ENCODE measurements at places on chromosomes 12 and 14.

DNA sequence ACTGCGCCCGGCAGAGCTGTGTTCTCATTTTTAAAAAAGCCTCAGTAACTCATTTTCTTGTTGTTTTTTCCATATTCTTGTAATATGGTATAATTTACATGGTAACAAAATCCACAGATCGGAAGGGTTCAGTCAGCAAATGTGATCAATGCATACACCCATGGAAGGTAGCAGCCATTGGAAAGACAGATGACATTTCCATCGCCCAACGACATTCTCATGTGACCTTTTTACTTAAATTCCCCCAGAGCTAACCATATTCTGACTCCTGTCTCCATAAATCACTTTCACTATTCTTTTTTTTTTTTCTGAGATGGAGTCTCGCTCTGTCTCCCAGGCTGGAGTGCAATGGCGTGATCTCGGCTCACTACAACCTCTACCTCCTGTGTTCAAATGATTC is 4.9 kb downstream of the PEBP1 start:
- no peak for DNase-seq

GRCh38 chr14:100193417-100194357 is 34.2 kb upstream of the DEGS2 start:
- DNase-seq = no peak

DNA sequence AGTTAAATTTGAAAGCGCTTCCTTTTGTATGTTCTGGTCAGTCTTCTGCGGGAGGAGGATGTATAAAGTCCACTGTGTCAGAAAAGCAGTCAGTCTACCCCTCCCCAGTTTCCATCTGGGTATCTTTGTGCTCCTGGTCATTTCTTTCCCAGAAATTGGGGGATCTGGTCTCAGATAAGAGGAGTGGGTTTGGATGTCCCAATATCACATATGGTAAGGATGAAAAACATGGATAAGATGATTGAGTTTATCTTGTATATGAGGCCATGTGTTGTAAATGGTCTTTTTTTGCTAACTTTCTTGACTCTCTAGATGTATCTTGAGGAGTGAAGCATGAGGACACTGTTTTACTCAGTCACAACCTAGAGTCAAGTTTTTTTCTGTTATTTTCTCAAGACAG is 186.8 kb upstream of the HIF1A start:
- no peak for DNase-seq

DNA sequence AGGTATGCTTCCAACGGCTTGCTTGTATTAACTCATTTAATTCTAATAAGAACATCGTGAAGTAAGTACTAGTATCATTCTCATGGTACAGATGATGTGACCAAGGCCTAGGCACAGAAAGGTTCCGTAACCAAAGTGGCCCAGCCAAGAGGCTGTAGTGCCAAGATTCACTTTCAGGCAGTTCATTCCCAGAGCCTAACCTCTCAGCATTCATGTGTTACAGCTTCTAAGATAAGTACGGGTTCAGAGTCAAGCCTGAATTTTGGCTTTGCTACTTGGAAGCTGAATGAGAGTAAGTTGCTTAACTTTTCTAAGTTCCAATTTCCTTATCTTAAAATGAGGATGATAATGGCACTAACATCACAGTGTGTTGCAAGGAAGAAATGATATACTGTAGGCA is 379.9 kb downstream of the AEBP2 start:
- no peak for DNase-seq

DNA sequence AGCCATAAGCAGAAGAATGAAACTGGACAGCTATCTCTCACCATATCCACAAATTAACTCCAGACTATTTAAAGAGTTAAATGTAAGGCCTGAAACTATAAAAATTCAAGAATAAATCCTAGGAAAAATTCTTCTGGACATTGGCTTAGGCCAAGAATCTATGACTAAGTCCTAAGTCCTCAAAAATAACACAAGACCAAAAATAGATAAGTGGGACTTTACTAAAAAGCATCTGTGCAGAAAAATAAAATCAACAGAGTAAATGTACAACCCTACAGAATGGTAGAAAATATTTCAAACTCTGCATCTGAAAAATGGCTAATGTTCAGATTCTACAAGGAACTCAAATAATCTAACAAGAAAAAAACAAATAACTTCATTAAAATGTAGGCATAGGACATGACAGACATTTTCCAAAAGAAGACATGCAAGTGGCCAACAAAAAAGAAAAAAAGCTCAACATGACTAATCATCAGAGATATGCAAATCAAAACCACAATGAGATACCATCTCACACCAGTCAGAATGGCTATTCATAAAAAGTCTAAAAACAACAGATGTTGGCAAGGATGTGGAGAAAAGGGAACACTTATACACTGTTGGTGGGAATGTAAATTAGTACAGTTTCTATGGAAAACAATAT is 61.0 kb upstream of the PPFIA2 start:
- DNase-seq = no peak

DNA sequence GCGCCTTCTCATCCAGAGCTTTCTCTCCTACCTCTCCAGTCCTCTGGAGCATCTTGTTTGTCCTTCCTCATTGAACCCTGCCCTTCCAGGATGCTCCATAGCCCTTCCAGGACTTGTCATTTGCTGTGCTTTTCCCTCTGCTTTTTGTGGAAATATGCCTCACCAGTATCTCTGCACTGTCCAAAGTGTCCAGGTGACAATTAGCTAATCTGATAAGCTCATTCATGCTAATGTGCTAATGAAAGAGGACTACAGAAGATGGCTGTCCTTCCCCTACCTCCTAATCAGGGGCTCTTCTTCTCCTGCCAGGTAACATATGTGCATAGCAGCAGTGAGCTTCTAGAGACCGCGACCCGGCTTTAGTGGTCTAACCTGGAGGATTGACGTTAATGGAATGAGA is 58.4 kb upstream of the OTX2 start:
- no peak for DNase-seq

DNA sequence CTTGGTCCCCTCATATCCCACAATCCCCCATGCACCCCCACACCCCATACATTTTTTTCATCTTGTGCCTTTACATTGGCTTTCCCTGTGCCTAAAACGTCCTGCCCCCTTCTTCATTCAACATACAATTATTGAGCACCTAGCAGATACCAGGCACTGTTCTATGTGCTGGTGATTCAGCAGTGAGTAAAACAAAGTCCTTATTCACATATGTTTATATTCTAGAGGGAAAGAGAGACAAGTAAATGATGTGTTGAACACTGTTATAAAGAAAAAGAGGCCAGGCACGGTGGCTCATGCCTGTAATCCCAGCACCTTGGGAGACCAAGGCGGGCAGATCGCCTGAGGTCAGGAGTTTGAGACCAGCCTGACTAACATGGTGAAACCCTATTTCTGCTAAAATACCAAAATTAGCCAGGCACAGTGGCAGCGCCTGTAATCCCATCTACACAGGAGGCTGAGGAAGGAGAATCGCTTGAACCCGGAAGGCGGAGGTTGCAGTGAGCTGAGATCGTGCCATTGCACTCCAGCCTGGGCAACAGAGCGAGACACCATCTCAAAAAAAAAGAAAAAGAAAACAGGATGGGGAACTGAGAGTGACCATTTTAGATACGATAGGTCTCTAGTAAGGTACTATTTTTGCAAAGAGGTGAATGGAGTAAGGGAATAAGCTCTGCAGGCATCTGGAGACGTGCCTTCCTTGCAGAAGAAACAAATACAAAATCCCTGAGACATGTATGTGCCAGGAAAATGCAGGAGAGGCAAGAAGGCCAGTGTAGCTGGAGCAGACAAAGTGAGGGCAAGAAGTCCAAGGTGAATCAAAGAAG is 12.2 kb downstream of the SLC7A7 start:
- no peak for DNase-seq

DNA sequence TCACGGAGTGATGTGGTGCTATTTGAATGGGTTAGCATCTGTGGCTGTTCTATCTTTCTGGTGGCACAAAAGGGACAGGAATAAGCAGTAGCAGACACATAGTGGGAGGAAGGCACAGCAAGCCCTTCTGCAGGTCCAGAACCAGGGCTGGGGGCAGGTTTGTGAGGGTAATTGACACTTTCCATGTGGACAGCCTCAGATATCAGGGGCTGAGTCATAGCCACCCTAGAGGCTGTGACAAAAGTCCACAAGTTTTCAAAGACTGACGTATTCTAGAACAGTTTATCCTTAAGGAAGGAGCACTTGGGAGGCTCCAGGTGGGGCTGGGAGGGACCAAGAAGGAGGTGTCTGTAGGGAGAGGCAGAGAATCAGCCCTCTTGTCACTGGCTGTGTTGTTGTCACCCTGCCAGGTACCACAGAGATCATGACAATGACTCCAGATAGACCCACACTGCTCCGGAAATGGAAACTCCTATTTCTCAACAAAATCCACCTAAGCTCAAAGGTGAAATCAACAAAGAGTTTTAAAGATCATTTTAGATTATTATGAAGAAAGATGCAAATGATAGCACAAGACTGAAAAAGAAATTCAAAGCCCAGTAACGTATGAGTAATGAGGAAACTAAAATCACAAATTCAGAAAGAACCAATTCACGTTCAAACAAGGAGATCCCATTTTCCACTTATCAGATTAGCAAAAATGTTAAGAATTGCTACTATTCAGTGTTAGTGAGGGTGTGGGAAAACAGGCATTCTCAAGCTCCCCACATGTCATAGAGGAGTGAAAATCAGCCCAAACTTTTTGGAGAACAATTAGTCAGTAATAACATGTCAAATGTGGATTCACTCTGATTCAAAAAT is 48.3 kb downstream of the NFKBIA start:
- peak; percentile 51 for DNase-seq

GRCh38 chr12:69701826-69702225 is 2.7 kb upstream of the BEST3 start:
- no peak for DNase-seq

GRCh38 chr14:55910601-55911243 is 207.5 kb upstream of the PELI2 start:
- DNase-seq = no peak

DNA sequence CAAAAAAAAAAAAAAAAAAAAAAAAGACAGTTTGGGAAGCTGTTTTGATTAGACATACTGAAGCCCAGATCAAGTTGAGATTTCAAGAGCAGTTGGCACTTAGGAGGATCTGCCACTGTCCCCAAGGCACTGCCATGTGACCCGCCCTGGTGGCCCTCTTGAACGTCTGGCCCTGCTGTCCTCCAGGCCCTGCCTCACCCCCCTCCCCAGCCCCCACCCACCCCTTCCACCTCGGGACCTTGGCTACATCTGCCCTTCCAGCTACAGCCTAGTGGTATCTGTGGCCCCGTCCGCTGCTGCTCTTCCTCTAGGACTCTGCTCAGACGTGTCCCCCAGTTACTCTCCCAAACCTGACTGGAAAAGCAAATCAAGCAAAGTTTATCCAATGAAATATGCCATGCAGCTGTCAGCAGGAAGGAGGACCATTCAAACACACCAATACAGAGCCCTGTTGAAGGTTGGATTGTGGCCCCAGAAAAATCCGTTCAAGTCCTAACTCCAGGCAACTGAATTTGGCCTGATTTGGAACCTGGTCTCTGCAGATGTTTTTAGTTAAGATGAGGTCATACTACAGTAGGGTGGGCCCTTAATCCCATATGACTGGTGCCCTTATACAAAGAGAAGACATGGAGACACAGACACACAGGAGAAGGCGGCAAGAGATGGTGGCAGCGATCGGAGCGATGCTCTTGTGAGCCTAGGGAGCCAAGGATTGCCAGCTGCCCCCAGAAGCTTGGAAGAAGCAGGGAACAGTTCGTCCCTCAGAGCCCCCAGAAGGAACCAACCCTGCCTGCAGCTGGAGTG is 17.7 kb downstream of the SLC25A29 start:
- no peak for DNase-seq
